SK-MEL-5 (cell line): ENCODE measurements at places on chromosomes 3 and 15. TPM values are rescaled to one million over a fixed set of nuclear protein-coding genes. Genes with fewer than 3 reads are reported as not detected.

DNA sequence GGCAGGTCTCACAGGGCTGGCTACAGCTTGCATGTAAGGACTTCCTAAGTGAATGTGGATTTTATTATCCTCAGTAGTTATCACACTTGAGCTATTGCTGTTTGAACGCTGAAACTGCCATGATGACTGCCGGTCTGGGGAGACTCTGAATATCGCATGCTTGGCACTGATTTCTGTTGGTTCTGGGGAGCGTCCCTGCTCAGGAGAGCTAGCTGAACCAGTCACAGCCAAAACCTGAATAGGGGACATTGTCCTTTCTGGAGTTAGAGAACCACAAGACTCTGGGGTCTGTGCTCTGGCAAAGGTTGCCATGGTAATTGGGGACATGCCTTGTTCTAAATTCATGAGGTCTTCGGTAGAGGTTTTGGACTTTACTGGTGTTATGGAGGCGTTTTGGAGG lies 30.8 kb downstream of the CMSS1 start:
- DNase-seq: no peak

GRCh38 chr15:79967298-79968182 lies 3.5 kb downstream of the BCL2A1 start:
- no peak for DNase-seq

GRCh38 chr3:28576614-28577200 lies 228.1 kb upstream of the AZI2 start:
- no peak for DNase-seq

GRCh38 chr15:36914960-36915808 lies 185.2 kb downstream of the MEIS2 start:
- no peak for DNase-seq

- DNase-seq: peak; percentile 45
Measured at GRCh38 chr15:37880009-37880834, 54.2 kb upstream of the TMCO5A start.

DNA sequence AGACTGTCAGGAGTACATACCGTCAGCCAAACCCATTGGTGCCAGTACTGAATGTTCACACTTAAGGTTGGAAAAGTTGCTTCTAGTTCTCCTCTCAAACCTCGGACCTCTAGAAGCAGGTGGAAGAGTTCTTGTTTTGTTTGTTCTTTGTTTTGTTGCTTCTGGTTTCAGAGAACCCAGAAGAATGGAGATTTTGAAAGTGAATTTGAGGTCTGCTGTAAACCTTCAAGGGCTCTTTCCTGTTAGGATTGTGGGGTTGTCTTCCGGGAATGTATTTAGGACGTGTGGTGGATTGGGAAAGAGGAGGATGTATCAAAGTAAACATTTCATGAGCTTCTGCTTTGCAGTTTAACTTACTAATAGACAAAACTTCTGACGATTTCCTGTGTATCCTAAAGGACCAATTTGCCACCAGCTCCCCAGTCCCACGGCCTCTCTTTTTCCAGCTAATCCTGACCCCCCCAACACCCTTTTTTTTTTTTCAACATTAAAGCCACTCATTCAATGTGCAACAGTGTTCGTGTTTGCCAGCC lies 50.3 kb downstream of the FILIP1L start:
- no peak for DNase-seq

DNA sequence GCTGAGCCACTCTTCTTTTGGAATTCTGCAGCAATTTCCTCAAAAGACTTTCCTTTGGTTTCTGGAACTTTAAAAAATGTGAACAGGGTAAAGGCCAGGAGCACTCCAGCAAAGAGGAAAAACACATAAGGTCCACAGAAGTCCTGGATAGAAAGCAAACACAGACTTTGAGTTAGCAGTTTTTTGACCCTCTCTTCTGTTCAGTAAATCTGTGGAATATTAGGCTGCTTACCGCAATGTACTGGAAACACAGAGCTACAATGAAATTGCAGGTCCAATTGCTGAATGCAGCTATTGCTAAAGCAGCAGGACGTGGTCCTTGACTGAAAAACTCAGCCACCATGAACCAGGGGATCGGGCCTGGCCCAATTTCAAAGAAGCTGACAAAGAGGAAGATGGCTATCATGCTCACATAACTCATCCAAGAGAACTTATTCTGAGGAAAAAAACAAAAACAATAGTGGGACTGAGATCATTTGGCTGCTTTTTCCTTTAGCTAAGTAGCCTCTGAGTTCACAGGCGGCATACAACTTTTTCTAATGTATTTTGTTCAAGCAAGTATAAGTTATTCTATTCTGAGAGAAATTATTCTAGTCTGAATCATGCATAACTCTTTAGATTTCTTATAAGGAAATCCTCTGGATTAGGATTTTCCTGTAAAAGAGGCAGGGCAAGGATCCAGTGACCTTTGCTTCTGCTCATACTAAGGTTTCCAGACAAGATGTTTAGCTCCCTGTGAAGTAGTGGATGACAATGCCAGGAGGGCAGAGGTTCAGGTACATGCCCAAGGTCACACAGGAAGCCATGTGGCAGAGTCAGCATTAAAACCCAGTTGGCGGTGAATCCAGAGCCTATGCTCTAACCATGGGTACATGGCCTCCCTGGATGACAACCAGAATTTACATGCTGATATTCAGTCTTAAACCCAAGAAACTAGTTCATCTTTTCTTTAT lies 28.3 kb downstream of the SLC2A2 start:
- no peak for DNase-seq

- no peak for DNase-seq
Measured at GRCh38 chr3:59632760-59633573, 583.1 kb upstream of the CFAP20DC start.

The ISL2 gene
- total RNA-seq: 0.11 TPM in 1 of 2 replicates, not detected in the other

The LRRC31 gene
- total RNA-seq: not detected in 2 replicates

The DUOX1 gene
- not detected in 2 replicates for total RNA-seq

The TIMP4 gene
- not detected in 2 replicates for total RNA-seq

The LSAMP gene
- total RNA-seq: 16.1 and 25.3 TPM in 2 replicates

The SPATA12 gene
- 0.42 and 0.69 TPM in 2 replicates for total RNA-seq

The CAMKV gene
- 0.32 and 0.58 TPM in 2 replicates for total RNA-seq
